ENCODE measurements at places on chromosomes 5 and 9. TPM values are rescaled to one million over a fixed set of nuclear protein-coding genes. Genes with fewer than 3 reads are reported as not detected.

- no peak for DNase-seq
These were observed 216.1 kb downstream of the COX7C start for GRCh38 chr5:86833868-86834267.

DNA sequence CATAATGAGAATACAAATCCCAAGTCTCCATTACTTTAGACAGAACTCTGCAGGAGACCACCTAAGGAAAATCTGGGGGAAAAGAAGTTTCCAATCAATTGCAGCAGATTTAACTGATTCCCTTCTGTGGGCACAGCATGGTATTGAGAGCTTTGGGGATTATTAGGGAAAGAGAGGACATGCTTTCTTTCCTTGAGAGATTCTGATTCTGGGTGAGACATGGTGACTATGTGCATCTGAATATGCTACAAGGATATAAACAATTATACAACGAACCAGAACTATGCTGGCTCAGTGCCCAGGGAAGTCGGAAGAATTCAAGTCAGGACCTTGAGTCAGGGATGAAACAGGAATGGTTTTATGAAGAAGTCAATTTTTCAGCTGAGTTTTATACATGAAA, 183.7 kb downstream of the PDE4D start:
- no peak for DNase-seq

GRCh38 chr5:175766963-175767362, 104.4 kb upstream of the CPLX2 start:
- DNase-seq: no peak

DNA sequence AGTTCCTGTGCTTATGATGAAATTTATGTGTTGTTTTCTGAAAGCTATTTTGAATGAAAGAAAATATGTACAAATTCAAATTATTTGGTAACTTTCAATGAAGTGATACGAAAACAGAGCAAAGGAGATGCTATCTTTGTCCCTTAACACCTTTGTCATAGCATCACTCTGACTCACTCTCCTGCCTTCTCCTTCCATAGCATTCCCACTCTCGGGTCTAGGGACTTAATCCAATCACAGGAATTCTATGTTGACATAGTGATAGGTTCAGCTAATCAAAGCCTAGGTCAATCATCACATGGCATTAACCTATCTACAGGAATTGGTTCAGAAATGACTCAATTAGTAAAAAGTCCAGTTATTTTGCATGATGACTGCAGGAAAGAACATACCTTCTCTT, 464.7 kb upstream of the RORB start:
- no peak for DNase-seq

DNA sequence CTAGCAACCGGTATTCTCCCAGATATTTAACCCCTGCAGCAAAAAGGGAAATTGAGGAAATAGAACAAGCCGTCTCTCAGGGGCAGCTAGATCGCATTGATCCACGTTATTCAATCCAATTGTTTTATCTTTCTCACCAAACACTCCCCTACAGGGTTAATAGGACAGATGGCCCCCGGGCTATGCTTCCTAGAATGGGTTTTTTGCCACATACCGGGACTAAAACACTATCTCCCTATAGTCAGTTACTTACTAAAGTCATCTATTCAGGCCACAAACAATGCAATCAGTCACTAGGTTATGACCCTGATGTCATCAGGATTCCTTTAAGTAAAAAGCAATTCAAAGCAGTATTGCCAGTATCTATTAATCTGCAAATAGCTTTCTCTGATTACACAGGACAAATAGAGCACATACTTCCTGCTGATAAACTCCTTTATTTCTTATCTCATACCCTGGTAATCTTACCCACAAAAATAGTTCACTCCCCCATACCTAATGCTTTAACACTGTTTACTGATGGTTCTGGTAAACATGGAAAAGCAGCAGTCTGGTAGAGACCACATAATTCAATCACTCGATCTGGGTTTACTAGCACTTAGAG, 159.0 kb downstream of the CPLANE1 start:
- no peak for DNase-seq

DNA sequence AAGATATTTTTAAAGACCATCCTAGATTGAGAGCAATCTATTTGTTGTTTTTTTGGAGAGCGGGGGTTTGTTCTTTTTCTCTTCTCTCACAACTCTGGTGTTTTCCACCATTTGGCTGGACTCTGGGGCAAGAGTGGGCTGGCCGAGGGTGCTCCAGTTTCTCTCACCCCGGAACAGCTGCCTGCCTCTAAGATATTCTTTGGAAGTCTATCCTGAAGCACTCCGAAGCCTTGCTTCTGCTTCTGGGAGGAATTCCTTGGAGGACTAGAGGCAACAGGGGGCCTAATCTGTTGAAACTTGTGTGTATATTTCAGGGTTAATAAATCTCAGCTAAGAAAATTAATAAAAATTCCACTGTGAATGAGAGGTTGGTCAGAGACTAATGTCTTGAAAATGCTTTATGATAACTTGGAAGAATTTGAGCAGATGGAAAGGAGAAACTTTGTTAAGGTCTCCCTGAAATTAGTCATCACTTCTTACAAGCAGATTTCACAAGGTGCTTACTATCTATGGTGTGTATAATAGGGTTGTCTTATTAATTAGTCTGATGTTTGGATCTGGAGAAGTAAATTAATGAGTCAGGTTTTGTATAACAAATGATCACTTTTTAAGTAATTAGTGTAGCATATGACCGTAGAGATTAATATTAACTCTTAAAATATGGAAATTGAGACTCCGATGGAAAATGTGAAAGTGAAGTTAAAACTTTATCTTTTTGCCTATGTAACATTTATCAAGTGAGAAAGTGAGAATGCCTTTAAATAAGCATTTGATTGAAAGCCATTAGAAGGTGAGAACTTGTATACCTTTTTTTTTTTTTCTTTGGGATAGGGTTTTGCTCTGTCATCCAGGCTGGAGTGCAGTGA, 4.0 kb downstream of the MAN2A1 start:
- DNase-seq: no peak

- no peak for DNase-seq
These were observed 26.1 kb upstream of the KCNV2 start for GRCh38 chr9:2691212-2691611.

DNA sequence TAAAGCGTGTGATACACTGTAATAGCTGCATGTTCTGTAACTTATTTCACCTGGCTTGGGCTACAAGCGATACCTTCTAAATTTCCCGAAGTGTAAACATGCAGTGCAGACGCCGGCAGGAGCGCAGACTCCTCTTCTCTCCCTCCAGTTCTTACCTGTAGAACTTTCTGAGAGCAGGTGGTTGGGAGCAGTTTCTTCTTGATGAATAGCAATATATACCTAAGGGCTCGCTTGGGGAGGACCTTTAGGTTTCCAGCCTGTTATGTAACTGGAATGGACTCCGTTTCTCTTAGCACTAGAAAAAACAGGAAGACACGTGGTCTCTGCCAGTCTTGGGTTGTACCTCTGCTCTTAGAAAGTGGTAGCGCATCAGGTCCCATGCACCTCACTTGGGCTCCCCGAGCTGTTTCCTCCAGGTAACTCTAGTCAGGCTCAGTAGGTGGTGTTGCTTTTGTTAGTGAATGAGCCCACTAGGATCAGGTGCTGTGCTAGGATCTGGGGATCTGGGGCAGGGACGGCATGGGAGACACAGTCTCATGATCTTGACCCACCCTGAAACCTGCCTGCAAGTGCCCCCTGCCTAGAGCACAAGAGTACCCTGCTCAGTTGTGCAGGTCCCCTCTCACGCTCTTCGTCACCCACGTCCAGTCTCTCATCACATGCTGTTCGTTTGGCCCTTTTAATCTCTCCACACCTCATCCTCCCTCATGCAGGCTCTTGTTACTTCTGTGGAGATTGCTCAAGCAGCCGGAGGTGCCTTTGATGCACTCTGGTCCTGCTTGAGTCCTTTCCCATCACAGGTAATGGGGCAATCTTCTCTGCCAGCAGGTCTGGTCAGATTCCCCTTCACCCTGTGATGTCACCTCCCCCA, 2.8 kb downstream of the TENT4A start:
- DNase-seq: no peak

DNA sequence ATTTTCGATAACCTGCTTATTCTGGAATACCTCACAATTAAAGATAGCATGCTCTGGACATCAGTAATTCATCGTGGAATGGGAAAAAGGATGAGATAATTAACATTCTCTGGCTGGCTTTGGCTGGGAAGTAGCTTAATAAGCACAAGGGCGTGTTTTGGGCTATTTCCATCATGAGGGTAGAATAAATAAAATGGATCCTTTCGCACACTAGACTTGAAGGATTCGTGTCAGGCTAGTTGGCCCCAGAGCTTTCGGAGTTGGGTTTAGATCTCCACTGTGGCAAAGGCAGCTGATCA, 151.2 kb upstream of the ADRA1B start:
- DNase-seq: no peak

GRCh38 chr9:23790351-23791260, 35.4 kb downstream of the ELAVL2 start:
- no peak for DNase-seq

GRCh38 chr5:33308586-33308985, 132.2 kb upstream of the TARS1 start:
- DNase-seq: no peak

DNA sequence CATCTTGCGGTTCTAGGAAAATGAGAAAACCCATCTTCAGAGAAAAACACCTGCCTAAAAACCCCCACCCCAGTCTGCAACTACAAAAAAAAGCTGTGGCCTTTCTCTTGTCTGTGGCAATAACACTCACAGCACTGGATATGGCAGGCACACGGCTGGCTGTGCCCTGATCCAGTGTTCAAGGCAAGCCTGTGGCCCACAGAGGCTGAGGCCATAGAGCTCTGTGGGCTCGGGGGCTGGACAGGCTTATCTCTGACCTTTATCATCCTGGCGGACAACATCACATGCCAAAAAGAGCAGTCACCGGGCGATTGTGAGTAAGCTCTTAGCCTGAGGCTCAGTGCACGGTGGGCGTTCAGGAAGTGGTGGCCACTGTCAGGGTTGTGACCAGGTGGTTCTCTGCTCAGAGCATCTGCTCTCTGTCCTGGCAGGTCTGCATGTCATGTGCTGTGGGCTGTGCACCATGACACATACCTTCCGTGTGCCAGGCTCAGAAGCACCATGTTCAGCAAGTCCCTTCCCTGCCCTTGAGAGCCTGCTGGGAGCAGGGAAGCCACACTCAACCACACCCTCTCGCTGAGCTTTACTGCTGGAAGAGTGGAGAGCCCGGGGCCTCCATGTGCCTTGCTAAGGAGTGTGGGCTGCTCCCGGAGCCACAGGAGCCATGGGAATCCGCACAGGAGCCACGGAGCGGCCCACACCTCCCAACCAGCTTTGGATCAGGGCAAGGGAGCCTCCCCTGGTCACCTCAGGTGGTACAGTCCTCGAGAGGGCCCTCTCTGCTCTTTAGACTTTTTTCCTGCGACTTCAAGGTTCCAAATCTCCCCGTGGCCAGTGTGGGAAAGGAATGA, 34.6 kb upstream of the WDR38 start:
- no peak for DNase-seq

- DNase-seq: no peak
These were observed 84.9 kb upstream of the MYO10 start for GRCh38 chr5:17020678-17021601.

DNA sequence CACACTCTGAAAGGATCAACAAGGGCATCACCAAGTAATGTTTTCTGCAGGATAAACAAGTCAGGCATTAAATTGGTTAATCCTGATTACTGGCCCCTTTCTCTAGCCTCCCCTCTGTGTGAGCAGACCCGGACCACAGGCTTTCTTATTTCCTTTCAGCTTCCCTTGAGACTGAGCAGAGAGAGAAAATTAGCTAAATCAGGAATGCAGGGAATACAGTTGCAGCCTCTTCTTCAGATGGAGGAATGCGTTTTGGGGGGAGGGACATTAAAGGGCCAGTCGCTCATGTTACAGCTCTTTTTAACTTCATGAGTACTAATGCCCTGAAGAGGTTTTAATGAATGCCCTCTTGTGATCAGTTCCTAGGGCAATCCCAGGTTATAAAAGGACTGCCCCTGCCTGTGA, 19.8 kb downstream of the PCDHAC2 start:
- DNase-seq: no peak

DNA sequence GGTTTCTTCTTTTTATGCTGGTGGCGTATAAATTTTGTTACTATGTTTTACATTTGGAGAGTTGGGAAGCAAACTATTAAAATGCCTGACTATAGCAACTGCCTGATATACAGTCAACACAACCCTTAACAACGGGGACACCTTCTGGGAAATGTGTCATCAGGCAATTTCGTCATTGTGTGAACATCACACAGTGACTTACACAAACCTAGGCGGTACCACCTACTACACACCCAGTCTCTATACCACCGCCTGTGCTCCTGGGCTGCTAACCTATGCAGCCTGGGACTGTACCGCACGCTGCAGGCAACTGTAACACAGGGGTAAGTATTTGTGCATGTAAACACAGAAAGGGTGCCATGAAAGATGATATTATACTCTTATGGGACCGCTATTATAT, 1.3 kb upstream of the CDHR2 start:
- DNase-seq: no peak

DNA sequence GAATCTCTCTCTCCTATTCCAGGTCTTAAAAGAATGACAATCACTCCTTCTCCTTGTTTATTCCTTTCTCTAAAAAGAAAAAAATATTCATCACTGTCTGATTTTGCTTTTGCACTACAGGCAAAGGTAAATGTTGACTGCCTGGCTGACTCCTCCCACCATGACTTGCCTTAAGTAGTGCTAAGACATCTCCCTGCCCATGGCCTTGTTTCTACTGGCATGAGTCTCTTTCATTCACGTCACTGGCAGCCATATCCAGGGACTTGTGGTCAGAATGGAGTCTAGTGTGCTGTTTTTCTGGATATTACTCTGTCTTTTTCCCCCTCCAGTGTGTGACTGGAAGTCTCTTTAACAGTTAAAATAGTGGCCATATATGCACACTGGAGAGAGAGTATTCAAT, 522.9 kb upstream of the DAB2 start:
- DNase-seq: peak; percentile 19

DNA sequence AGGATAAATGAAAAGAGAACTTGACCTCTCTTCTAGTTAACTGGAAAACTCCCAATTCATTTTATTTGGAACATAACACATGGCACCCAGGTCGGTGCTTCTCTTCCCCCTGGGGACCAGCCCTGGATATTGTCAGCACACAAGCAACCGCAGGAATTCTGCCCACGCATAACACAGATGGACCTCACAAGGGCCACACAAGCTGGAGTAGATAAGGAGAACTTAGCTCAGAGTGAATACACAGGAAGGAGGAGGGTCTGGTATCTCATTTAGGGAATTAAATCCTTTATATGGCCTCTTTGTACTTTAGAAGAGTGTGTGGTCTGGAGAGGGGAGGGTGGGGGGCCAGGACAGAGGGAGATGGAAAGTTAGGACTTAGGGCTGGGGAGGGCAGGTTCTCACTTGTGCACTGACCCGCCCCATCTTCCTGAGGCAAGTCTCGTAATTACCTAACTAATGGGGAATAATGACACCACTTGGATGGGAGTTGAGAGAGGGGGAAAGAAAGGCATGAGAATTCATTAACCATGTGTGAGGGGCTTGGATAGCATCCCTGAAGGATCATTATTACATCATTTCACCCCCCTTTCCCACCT, 341.2 kb upstream of the WWC1 start:
- DNase-seq: no peak

DNA sequence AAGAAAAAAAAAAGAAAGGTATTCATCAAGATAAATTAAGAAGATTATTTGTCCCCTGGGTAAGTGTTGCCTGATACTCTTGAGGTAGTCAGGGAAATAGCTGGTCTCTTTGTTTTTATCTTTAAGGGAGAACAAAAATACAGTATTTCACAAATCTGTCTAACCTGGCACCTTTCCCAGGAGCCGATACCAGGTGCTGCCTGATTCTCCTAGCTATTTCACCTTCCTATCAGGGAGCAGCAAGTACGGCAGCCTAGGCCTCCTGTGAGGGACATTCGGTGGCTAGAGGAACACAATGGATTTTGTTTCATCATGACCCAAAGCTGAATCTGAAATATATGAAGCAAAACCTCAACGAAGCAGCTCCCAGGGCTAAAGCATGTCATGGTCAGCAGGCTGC, 86.0 kb downstream of the TARS1 start:
- DNase-seq: no peak

TMEM252 gene
- total RNA-seq: not detected

SLC22A4 gene
- total RNA-seq: 1.9 TPM

All from right cardiac atrium (tissue), 5 donors.